ENCODE measurements at places on chromosomes 6 and 20.

- DNase-seq: no peak
Measured at GRCh38 chr6:122511193-122511924, 39.8 kb upstream of the SERINC1 start.

- no peak for DNase-seq
Measured at GRCh38 chr20:9886227-9886626, 47.4 kb upstream of the PAK5 start.

- DNase-seq: no peak
Measured at GRCh38 chr6:168102315-168102985, 23.4 kb upstream of the FRMD1 start.

DNA sequence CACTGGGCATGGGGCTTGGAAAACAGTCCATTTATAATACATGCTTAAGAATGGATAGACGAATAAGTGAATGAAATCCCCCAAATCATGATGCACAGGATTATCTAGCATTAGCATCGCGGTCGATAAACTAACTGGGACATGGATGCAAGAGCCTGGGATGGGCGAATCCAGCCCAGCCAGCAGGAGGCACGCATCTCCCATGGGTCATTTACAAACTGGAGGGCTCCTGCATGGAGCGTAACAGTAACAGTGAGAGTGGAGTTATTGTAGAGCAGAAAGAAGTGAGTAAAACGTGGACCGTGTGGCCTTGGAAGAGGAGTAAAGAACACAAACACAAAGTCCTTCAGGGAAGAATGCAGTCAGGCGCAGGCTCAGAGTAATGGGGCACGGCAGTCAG lies 136.5 kb downstream of the AGPAT4 start:
- DNase-seq: no peak

DNA sequence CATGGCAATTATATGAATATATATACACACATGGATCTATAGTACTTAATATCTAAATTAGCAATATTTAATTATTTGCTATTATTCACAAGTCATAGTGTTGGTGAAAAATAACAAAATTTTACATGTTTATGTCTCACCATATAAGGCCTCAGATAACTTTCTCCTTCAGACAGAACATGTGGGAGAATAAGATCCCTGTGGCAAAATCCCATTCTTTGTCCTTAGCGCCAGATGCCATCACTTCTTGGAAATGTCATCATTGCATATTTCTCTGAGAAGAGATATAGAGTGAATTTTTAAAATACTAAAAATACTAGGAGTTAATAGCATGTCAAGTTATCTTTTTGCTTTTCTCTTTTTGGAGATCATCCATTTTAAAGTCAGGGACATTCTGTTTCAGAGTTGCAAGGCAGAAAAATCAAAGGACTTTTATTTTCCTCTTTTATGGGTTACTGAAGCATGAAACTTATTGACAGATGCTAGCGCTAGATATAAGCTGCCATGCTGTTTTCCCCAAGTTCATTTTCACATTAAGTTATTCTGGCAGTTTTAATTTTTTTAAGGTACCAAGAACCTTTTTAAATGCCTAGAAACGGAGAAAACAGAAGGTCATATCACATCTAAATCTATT lies 30.4 kb upstream of the STXBP5 start:
- DNase-seq: no peak

- DNase-seq: no peak
Measured at GRCh38 chr6:33693186-33694105, 18.1 kb downstream of the UQCC2 start.

Measured in fibroblast of the conjunctiva (primary cell).